Liver (tissue), 10 donors: ENCODE measurements at places on chromosomes 7 and 10. TPM values are rescaled to one million over a fixed set of nuclear protein-coding genes. Genes with fewer than 3 reads are reported as not detected.
A peak's percentile ranks its signal among the peaks of the same experiment; 100 is the strongest.

DNA sequence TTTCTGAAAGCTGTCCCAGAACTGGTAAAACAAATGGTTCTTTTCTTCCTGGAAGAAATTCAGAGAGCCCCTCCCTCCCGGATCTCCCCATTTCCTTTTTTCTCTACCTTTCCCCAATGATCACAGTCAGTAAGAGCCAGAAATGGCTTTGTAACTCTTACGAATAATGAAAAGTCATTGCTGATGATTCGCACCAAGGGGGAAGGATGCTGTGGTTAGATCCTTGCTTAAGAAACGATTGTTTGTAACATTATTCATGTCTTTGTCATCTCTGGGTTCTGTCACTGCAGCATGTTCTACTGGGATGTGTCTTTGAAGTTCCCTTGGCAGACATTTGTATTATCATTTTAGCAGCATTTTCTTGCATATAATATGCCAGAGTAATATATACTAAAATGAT lies 138.9 kb downstream of the CACNB2 start:
- DNase-seq = no peak

GRCh38 chr10:117535298-117536071 lies 7.1 kb upstream of the EMX2 start:
- no peak for DNase-seq

DNA sequence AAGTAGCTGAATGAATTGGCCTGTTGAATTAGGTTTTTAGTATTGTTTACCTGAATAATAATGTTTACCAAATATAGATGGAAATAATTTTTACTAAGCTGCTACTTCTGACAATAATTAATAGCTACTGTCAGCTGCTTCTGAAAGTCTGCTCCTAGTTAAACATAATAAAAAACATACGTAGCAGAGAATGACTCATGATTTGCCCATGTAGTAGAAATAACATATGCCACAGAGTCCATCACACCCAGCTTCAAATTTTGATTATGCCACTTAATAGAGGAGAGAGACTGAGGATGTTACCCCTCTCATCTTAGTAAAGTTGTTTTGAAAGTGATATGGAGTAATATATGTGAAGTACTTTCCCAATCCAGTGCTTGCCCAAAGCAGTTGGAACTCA lies 57.6 kb upstream of the MDFIC start:
- no peak for DNase-seq

GRCh38 chr10:118754229-118754555 lies 578 bp downstream of the CACUL1 start:
- peak; percentile 57 for DNase-seq

DNA sequence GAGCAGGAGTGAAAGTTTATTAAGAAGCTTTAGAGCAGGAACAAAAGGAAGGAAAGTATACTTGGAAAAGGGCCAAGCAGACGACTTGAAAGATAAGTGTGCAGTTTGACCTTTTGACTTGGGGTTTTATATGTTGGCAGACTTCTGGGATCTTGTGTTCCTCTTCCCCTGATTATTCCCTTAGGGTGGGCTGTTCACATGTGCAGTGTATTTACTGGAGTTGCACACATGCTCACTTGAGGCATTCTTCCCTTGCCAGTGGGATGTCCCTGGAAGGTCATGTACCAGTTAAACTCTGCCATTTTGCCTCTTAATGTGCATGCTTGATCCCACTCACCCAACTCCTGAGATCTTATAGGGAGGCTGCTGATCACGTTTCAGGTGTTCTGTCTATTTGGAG lies 23.4 kb upstream of the ARHGAP12 start:
- no peak for DNase-seq

The AKR1C2 gene
- 129 TPM for total RNA-seq

The ZDHHC4 gene
- total RNA-seq = 35.6 TPM

The MEOX2 gene
- total RNA-seq = 0.33 TPM

The DDIT4 gene
- 18.4 TPM for total RNA-seq

The ZNF37A gene
- total RNA-seq = 11.5 TPM

The BAIAP2L1 gene
- total RNA-seq = 5.4 TPM
